Fibroblast of skin of right biceps (primary cell): ENCODE measurements at places on chromosomes 7 and 10.
A peak's percentile ranks its signal among the peaks of the same experiment; 100 is the strongest.

DNA sequence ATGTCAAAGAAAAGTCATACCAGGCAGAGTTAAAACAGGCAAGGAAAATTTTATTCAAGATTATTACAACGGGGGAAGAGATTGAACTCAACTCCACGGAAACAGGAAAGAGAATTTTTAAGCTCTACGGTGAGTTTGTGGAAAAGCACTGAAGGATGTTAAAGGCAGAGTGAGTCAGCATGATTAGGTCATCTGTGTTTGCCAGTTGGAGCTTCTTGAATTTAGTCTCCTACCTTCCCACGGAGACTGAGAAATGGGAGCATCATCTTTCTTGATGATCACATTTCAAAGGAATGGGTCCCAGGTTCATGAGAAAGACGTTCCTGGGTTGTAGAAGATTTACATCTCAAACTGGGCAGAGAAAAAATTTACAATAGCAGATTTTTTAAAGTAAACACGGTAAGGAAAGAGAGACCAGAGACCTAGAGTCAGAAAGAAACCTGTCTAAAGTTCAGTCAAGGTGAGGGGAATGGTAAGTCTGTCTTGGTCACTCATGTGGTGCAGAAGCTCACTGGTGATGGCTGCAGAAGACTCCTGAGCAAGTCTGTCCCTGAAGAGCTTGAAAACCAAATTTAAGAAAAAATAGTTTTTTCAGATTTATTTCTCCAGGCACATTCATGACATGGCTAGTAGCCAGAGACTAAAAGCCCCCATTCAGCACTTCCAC, 516.9 kb upstream of the LRRN3 start:
- DNase-seq: peak; percentile 72

DNA sequence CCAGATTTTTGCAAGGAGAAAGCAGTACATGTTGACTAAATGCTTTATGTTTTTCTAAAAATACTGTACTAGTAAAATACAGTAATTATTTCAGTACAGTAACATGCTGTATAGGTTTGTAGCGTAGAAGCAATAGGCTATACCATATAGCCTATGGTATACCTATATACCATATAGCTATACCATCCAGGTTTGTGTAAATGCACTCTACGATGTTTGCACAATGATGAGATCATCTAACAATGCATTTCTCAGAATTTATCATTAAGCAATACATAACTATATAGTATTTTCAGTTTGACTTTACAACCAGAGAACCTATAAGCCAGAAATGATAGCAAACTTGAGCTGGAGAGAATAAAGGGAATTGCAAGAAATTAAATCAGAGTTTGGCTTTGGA, 109.7 kb upstream of the DNAJB12 start:
- no peak for DNase-seq

DNA sequence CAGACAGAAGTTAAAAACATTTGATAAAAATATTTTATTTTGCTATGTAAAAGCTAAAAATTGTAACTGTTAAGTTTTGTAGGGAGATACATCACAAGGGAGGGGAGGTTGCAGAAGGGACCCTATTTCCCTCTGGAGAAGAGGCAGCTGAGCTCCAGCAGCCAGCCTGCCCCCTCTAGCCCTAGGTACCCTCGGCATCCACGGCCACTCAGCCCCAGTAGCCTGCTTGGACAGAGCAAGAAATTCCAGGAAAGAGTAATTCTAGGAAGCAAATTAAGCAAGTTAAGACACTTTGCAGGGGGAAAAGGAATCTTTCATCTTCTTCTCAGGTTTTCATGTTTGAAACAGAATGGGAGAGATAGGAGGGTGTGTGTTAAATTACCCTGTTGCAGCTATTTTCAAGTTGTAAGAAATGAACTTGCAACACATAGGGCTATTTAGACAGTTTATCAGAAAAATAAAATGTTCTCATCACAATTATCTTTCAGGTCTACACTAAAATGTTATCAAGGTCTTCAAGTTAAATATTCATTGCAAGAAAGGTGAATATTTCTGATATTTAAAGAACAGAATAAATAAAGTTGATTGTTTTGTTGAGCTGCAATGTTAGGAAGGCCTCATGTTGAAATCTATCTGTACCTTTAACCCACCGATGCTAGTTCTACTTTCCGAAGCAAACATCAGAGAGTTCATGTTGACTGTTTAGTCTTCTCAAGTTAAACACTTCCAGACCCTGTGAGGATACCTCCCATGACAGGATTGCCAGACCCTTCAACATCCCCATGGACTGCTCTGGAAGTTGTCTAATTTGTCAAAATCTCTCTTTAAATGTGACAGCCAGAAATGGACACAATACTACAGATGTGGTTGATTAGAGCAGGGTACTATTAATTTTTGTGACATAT, 5.5 kb downstream of the SGCE start:
- DNase-seq: no peak

DNA sequence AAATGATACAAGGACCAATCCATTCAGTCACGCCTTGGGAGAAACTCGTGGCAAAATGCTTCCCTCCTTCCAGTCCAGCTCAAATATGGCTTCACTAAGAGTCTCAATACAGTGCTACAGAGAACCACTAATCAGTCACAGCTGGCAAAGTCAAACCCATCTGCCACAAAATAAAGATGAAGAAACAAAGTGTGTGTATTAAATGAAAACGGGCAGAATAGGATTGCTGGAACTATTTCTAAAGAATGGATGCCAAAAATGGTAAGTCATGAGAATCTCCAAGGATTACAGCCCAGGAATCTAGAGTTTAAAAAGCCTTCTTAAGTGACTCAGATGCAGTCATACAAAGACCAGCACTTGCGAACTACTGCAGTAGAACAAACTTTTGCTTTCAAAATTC, 61.9 kb downstream of the CACUL1 start:
- DNase-seq: peak; percentile 94

GRCh38 chr10:24241536-24242040, 32.6 kb downstream of the KIAA1217 start:
- peak; percentile 27 for DNase-seq

DNA sequence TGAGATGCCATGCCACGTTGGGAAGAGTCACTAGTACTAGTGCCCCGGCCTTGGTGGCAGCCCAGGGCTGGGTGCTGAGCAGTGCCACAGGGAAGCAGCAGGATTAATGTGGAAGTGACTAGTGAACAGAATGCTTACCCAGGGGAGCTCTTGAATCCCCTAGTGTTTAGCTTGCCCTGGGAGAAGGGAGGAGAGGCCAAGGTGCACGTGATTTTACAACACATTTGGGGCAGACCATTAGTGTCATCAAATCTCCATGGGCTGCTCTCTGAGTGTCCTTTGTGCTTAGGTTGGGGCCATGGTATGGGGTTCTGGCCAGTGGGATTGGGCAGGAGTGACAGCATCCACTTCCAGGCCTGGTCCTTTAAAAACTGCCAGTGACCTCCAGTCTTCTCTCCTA, 37.5 kb downstream of the ARHGAP22 start:
- DNase-seq: no peak

DNA sequence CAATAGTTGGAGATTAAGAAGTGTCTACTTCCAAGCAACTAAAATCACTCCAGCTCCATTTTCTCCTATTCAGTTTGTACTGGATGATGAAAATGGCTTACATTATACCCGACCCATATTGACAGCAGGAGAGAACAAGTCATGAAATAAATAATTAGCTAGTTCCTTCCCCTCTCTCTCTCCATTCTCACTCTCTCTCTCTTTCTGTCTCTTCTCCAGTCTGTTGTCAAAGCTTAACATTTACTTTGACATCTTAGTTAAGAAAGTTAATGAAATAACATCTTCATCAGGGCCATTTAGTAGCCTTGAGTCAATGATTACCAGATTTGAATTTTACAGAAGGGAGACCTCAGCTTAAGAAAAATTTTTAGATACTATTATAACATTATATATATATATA, 138.5 kb downstream of the ARID5B start:
- DNase-seq: no peak

- DNase-seq: peak; percentile 84
Observed at GRCh38 chr7:24477398-24478136, 95.7 kb upstream of the PALS2 start.

DNA sequence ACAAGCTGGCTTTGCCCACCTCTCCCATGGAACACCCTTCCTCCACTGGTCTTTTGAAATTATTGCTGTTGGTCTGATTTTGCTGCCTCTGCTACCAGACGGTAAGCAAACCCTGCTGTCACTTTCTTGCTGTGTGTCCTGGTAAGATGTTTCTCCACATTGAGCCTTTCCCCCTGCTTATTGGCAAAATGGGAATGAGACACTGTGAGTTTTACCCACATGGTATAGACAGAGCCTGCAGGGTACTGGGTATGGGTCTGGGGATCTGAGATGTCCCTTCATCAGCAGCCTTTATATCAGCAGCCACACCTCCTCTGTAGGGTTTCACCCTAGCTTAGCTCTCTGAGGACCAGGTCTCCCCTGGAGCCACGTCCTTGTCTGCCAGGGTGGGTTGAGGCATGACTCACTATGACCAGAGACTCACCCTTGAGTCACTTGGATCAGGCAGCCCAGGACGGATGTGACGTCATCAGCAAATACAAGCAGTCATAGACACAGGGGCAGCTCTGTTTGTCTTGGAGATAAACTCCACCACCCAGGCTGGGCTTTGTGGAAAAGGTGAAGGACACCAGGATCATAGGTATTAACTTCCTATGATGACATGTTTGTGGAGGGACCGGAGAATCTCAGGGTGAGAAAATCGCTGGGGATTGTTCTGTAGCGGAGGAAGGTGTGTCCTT, 17.9 kb upstream of the BAIAP2L1 start:
- peak; percentile 97 for DNase-seq

DNA sequence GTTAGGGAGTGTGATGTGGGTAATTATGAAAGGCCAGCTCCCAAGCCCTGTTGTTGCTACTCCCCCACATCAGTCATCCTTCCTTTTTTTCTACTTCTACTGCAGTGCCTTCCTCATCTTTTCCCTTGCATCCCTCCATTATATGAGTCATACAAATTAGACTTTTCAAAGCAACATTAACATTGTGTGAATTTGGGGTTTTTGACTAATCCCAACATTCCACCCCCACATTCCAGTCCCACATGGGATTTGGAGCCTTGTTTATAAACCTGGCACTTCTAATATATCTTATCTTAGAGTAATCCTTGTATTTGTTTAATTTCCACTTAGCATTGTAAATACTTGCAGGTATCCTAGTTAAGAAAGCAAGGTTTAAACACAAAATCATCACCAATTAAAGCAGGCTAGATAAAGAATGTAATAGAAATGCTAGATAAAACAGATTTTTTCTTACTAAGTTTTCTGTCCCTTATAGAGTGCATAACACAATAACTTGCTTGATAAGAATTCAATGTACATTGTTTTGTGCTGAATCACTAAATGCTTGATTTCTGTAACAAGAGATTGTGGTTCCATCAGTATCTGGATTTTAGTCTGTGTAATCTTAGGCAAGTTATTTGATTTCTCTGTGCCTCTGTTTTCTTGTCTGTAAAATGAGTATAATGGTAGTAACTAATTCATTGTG, 165.8 kb downstream of the CFTR start:
- DNase-seq: peak; percentile 70

GRCh38 chr10:28948046-28948445, 270.7 kb downstream of the BAMBI start:
- no peak for DNase-seq

- no peak for DNase-seq
Observed at GRCh38 chr10:27986821-27987220, 12.1 kb downstream of the ODAD2 start.

DNA sequence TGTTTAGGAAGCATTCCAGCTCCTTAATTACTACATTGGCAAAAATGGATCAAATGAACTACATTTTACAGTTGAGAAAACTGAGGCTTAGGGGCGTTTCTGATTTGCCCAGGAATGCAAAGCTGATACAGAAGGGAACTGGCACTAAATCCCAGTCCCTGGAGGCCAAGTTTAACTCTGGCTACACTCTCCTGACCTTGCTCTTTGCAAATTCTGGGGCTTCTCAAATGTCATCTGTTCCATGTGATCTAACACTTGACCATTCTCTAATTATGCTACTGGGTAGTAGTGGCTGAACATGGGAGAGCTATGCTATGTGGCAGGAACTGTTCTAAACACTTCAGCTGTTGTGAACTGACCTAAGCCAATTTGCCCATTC, 11.3 kb upstream of the HABP2 start:
- DNase-seq: no peak

DNA sequence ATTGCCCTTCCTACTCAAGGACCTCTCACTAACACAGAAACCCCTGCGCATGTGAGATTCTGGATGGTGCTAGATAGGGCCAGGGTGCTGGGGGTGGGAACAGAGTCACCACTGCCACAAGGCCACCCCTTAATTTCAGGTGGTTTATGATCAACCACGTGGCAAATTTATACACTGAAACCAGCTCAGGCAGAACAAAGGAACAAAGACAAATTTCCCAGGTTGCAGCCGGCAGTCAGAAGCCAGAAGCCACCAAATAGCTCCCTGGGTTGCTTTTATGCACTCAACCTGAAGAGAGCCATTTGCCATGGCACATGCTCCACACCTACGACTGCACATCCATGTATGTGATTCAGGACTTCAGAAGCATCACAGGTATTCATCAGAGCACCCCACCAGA, 2.5 kb downstream of the VOPP1 start:
- no peak for DNase-seq

GRCh38 chr10:121356183-121356582, 242.1 kb downstream of the FGFR2 start:
- no peak for DNase-seq

- DNase-seq: peak; percentile 31
Observed at GRCh38 chr10:113415246-113415645, 137.6 kb upstream of the HABP2 start.

- no peak for DNase-seq
Observed at GRCh38 chr7:143221737-143222136, at the start of gene TAS2R40. Gene TAS2R40 (plus strand): TSS chr7:143222037. CDS start chr7:143222079, 42 bp downstream.

DNA sequence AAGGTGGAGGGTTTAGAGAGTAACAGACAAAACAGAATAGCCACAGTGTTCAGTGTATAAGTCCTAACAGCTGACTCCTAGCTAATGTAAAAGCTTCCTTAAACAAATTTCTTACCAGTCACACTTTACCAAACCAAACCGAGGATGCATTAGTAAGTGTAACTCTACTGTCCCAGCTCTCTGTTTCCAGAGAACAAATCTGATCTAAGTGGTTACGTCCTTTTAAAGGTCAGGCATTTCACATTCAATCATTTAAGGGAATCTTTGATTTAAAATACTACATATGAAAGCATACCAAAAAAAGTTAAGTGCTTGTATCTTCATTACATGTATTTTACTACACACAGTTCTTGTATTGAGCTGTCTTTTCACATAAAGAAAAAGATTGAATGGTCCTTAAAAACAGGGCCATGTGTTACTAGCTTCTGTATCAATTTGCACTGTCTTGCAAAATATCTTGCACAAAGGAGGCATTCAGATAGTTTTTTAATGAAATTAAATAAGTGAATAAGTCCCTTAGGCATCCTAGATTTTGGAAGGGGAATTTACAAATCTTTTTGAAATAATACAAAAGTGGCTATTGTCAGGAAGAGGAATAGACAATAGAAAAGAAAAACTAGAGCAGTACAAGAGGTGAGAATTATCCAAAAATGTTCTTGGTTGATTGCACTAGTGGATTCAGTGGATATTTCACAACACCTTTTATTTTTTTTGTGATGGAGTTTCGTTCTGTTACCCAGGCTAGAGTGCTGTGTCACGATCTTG, 58.4 kb upstream of the SPOCK2 start:
- DNase-seq: no peak

- DNase-seq: no peak
Observed at GRCh38 chr7:93955304-93955703, 33.8 kb downstream of the GNG11 start.

GRCh38 chr10:48740015-48740707, 55.5 kb downstream of the WDFY4 start:
- DNase-seq: no peak

- peak; percentile 79 for DNase-seq
Observed at GRCh38 chr7:112995059-112995824, 91.4 kb downstream of the GPR85 start.

GRCh38 chr10:34758447-34758996, 56.6 kb downstream of the PARD3 start:
- peak; percentile 94 for DNase-seq
